ENCODE measurements at places on chromosomes 13 and 19.

DNA sequence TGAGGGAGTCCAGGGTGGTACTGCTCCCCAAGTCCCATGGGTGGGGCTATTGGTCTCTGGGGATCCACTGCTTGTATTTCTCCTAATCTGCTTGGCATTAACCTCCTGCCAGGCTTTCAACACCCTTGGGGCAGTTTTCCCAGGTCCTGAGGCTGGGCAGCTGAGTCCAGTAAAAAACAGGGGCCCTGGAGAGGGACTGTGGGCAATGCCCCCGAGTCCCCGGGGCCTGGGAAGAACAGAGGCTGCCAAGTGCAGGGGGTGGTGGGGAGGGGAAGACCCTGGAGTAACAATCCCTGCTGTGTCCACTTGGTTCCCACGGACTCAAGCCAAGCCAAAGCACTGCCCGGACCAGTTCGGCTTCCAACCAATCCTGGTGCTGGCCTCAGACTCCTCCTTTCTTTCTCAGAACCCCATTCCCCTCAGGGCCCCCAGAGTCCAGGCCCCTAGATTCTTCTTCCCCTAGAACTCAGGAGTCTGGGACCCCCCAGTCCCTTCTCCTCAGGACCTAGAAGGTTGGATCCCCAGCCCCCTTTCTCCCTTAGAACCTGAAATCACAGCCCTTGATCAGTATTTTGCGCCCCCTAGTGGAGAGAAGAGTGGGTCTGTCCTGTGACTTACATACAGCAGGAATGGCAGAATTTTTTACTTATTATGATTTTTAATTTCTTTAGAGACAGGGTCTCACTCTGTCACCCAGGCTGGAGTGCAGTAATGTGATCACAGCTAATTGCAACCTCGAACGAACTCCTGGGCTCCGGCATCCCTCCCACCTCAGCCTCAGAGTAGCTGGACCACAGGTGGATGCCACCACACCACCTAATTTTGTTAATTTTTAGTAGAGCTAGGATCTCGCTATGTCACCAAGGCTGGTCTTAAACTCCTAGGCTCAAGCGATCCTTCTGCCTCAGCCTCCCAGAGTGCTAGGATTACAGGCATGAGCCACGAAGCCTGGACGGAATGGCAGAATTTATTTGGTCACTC is 3.7 kb upstream of the CLPTM1 start:
- peak; percentile 79 for DNase-seq

- DNase-seq: peak; percentile 92
These were observed at the start of gene SIPA1L3 for GRCh38 chr19:37906869-37907734. Gene SIPA1L3 (plus strand): TSS chr19:37907208. CDS start chr19:38081566, 174,358 bp downstream.

DNA sequence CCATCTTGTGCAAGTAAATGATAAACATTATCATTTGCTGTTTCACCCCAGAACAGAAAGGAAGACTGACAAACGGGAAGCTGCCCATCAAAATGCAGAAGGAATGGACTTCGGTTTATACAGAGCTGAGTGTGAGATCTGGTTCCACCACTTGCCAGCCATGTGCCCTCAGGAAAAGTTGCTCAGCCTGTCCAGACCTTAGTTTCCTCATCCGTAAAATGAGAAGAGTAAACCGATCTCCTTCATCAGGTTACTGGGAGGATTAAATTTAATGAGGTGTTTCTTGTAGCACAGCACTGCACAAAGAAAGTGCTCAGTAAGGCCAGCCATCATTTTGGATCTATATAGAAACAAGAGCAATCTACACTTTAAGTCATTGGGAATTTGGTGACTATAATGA is 36.7 kb upstream of the SERP2 start:
- no peak for DNase-seq

DNA sequence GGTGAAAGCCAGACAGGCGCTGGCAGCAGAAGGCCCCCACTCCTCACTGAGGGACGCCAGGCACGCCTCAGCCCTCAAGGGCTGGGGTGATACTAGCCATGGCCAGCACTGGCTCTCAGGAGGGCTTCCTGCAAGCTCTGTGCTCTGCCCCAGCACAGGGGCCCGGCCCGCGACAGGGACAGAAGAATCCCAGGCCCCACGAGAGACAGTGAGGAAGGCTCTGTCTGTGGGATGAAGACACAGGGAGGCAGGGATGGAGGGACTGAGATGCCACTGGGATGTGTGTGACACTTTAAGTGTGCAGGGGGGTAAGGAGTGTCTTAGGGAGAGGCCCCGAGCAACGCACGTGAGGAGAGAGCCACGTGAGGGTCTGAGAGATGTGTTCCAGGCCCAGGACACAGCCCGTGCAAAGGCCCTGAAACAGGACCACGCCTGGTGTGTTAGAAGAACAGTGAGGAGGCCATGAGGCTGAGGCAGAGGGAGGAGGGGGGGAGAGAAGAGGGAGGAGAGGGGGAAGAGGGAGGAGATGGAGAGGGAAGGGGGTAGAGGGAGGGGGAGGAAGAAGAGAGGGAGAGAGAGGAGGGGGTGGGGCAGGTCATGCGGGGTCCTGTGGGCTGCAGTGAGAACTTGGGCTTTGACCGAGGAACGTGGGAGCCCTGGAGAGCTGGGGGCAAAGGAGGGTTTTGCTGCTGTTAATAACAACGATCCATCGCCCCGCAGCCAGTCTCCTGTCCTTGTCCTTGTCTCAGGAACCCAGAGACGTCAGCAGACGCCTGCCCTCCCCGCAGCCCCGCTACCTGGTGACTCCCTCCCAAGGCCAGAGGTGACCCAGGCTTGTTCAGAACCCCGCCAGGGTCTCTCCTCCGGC is 7.2 kb downstream of the RPL36 start:
- no peak for DNase-seq

GRCh38 chr13:106867249-106867648 is 299.3 kb upstream of the ARGLU1 start:
- DNase-seq: no peak

DNA sequence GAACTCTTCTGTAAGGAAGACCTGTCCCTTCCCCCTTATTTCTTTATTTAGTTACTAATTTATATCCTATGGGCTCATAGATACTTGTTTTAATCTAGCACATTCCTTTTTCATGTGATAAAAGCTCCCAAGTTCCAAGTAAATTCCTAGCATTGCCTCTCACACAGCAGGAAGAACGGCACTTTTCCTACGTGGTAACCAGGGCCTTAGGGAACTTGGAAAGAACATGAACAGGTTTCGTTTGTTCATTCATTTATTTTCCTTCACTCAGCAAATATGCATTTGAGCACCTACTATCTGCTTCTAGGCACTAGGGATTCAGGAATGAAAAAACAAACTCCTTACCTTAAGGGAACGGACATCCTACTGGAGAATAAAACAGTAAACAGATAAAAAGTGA is 125.1 kb downstream of the SIPA1L3 start:
- no peak for DNase-seq

DNA sequence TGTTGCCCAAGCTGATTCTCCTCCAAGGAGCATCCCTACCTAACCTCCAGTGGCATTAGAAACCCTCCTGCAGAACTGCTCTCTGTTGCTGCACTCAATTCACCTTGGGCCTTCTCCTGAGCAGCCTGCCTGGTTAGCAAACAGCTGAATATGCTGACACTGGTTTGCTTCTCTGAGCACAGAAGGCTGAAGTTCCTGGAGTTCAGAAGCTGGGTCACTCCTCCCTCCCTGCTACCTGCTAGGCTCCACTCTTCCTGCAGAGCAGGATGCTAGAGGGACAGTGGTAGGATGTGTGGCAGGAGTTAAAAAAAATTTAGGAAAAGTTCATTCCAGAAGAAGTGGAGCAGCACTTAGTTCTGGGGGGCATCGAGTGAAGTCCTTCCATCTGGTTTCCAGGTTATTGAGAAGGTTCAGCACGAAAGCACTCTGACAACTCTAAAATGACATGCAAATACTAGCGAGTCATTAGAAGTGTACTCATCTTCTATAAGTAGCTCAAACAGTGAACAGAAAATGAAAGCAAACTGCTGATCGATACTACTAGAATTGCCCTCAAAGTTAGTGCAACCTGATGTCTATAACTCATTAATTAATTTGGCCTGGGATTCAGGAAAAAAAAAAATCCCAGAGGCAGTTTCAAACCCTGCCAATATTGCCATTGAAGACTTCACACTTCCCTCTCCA is 293.7 kb downstream of the POU4F1 start:
- DNase-seq: no peak

DNA sequence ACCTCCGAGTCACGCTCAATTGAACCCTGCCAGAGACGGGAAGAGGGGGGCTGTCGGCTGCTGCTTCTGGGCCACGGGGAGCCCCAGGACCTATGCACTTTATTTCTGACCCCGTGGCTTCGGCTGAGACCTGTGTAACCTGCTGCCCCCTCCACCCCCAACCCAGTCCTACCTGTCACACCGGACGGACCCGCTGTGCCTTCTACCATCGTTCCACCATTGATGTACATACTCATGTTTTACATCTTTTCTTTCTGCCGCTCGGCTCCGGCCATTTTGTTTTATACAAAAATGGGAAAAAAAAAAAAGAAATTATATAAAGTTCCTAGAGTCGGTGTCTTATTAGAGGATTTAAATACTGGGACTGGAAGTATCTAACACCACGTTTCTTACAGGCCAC is 11.7 kb downstream of the TRIP10 start:
- DNase-seq: no peak

DNA sequence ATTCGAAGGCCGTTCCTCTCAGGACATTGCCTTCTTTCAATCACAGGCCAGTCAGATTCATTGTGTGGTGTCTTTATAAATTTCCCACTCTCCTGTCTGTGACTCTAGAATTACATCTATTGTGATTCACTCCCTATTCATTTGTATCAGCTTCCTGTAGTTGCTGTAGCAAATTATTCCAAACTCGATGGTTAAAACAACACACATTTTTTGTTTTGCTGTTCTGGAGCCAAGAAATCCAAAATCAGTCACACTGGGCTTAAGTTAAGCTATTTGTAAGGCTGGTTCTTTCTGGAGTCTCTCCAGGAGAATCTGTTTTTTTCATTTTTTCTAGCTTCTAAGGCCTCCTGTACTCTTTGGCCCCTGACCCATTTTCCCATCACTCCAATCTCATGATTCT is 1487.0 kb upstream of the SLC10A2 start:
- no peak for DNase-seq

GRCh38 chr13:63972328-63972727 is 2556.7 kb upstream of the PCDH20 start:
- no peak for DNase-seq

DNA sequence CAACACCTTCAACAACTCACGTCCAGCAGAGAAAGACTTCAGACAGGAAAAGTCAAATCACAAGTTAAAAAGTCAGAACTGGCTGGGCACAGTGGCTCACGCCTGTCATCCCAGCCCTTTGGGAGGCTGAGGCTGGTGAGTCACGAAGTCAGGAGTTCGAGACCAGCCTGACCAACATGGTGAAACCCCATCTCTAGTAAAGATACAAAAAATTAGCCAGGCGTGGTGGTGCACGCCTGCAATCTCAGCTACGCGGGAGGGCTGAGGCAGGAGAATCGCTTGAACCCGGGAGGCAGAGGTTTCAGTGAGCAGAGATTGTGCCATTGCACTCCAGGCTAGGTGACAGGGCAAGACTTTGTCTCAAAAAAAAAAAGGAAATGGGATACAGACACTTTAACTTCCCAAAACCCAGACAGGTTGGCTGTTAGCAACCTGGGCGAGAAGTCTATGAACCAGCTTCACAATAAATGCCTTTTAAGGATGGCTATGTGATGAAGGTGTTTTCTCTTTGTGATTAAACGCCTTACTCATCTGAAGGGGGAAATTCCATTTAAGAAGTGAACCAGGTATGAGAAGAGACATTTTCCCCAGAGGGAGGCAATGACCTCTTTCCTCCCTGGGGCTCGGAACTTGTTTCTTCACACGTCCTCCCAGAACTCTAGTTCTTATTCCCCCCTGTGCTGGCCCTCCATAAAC is 80.4 kb downstream of the INSR start:
- DNase-seq: no peak

- DNase-seq: no peak
These were observed 20.7 kb downstream of the AKT2 start for GRCh38 chr19:40264314-40265054.

- no peak for DNase-seq
These were observed 189.5 kb upstream of the SLC10A2 start for GRCh38 chr13:103255587-103256301.

GRCh38 chr13:44393391-44393790 is 19.8 kb downstream of the SERP2 start:
- DNase-seq: no peak

GRCh38 chr19:16036397-16036925 is 39.8 kb upstream of the TPM4 start:
- DNase-seq: no peak

- no peak for DNase-seq
These were observed 10.2 kb downstream of the KRI1 start for GRCh38 chr19:10555610-10555973.

- no peak for DNase-seq
These were observed 136.4 kb downstream of the STK24 start for GRCh38 chr13:98440390-98441055.

- peak; percentile 67 for DNase-seq
These were observed 4.9 kb upstream of the ZFP36 start for GRCh38 chr19:39401549-39402345.

DNA sequence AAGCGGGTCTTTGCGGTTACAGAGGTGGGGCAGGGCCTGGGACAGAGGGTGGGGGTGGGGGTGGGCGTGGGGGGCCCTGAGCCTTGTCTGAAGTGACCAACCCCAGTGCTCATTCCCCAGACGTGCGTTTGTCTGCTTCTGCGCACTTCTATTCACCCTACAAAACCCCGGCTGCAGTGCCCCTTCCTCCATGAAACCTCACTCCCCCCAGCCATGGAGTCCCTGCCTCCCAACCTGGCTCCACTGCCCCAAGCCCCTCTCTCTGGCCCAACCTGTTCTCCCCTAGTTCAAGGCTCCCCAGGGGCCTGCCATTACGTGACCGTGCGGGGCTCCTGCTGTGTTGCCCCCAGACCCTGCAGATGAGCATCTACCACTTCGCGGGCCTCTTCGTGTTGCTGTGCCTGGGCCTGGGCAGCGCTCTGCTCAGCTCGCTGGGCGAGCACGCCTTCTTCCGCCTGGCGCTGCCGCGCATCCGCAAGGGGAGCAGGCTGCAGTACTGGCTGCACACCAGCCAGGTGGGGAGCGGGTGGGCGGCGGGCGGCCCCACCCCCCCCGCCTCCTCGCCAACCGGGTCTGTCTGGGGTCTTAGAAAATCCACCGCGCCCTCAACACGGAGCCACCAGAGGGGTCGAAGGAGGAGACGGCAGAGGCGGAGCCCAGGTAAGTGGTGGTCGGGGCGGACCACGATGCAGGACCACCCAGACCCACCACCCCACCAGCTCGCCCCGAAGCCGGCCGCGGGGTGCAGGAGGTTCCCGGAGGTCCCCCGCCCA is 8.2 kb downstream of the GRIN3B start:
- no peak for DNase-seq

- no peak for DNase-seq
These were observed 5.6 kb upstream of the EEF1AKMT1 start for GRCh38 chr13:20779405-20779804.

GRCh38 chr19:39796000-39796498 is 17.4 kb downstream of the LEUTX start:
- DNase-seq: no peak

DNA sequence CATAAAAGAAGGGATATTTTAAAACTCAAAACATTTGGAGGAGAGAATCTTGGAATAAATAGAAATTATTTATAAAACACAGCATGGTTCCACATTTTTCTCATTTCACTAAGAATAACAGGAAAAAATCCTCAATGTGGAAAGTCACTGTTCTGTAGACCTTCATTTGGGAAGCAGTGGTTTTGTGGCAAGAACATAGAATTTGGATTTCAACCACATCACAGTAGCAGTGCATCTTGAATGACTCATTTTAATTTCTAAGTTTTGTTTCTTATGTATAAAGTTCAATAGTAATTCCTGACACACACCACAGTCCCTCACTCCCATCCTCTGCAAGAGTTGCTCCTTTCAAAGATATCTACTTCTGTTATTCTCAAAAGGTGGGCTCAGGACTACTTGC is 264.0 kb downstream of the ENOX1 start:
- DNase-seq: no peak

- DNase-seq: no peak
These were observed 46.2 kb downstream of the KLF2 start for GRCh38 chr19:16370641-16371391.

GRCh38 chr19:11626252-11626651 is 29.0 kb downstream of the ZNF627 start:
- no peak for DNase-seq

All from GM10248 (cell line).